ENCODE measurements at places on chromosomes 7 and 10.

GRCh38 chr7:142445019-142445686, 187.3 kb upstream of the PRSS58 start:
- no peak for DNase-seq

DNA sequence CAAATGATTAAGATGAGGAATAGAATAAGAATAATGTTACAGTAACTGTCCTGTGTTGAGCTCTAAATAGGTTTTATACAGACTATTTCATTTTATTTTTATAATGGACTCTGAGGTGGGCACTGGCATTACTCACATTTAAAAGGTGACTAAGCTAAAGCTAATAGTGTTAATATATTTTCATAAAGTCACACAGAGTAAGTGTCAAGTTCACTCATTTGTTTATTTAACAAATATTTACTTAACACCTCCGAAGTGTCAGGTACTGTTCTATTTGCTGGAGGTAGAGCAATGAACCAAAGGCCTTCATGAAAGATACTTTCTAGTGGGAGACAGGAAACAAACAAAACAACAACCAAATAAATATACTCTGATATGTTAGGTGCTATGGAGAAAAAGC, 44.0 kb downstream of the ASB4 start:
- no peak for DNase-seq

GRCh38 chr10:117697402-117697801, 154.9 kb downstream of the EMX2 start:
- no peak for DNase-seq

DNA sequence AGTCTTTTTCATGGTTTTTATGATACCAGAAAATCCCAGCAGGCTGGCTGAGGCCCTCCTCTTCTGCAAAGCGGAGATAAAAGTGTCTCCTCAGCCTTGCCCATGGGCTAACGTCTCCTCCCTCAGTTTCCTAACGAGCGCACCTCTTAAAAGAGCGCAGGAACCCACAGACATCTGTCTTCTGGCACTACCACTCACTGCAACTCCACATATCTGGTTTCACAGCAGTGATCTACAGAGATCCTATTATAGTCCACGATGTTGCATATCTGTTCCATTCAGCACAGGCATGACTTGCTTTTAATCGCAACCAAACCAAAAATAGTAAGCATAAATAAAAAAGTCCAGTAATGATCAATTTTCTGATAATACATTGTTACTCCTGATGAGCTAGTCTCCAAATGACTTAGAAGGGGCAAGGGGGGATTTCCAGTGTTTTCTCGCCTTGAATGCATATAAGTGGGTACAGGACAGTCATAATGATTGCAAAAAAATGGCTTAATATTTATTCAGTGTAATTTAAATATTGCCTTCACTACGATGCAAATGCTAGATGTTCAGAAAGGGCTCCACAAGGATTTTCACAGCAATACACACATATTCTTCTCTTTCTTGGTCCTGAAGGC, 20.9 kb downstream of the ANKRD22 start:
- DNase-seq: no peak

GRCh38 chr7:139681463-139681755, 96.4 kb downstream of the HIPK2 start:
- no peak for DNase-seq

DNA sequence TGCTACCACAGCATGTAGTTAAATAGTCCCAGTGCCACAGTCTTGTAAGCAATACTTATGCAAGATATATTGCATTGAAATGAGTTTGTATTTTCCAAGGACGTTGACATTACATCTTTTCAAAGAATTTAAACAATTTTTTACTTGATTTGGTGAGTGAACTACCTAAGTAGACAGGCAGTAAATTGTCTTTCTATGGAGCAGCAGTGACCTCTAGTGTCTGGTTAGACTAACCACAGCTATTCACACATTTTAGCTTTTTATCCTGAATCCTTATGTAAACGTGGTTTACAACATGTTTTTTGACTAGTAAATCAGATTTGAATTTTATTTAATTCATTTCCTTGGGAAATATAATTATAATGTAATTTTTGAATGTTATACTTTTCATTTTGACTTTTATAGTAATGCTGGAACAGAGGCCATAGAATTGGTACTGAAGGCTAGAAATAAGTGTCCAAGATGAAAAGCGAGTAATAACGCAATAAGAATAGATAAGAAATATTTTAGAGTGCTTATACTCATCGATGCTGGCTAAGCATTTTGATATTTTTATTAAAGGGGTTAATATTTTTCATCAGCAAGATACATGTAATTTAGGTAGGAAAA, 5.6 kb downstream of the LRRTM3 start:
- no peak for DNase-seq

GRCh38 chr10:99008054-99008453, 227.6 kb downstream of the HPSE2 start:
- no peak for DNase-seq

DNA sequence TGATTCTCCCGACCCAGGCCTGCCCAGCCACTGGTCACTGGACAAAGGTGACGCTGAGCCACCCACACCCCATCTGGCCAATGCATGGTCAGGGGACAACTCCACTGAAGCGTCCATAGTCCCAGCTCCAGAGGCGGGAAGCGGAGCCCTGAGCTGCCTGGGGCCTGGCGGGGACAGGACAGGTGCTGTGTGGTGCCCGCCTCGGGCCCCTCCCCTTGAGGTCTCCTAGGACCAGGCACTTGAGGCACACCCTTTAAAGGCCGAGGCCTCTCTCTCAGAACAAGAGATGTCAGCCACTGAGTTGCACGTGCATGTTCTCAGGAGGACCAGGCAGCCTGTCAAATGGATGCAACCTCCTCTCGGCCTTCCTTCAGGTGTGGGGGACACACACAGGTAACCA, 52.5 kb upstream of the PPP2R2D start:
- no peak for DNase-seq

- DNase-seq: no peak
Measured at GRCh38 chr10:52216852-52217251, 97.2 kb upstream of the DKK1 start.

DNA sequence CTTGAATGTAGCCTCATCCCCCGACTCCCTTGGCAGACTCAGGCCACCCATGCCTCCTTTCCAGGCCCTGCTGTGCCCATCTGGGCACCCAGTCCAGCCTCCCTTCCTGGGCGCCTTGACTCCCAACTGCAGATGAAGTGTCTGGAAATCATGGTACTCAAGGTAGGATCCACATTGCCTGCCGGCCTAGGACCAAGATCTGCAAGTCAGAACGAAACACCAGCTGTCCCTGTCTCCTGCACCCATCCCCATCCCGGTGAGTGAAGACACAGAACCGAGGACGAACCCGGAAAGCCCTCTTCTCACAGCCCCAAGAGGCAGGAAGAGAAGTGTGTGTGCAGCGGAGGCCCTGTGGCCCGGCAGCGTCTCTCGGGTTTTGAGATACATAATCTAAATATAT, 205.1 kb downstream of the EMX2 start:
- no peak for DNase-seq

- no peak for DNase-seq
Measured at GRCh38 chr7:1254281-1255079, 21.8 kb downstream of the UNCX start.

All from stimulated activated CD4-positive, alpha-beta T cell treated with anti-CD3 and anti-CD28 coated beads, Interleukin-1b, Interleukin-23, amount 100 ng/mL, for 4 hours (primary cell).